ENCODE measurements at places on chromosomes 1 and 21. TPM values are rescaled to one million over a fixed set of nuclear protein-coding genes. Genes with fewer than 3 reads are reported as not detected.

DNA sequence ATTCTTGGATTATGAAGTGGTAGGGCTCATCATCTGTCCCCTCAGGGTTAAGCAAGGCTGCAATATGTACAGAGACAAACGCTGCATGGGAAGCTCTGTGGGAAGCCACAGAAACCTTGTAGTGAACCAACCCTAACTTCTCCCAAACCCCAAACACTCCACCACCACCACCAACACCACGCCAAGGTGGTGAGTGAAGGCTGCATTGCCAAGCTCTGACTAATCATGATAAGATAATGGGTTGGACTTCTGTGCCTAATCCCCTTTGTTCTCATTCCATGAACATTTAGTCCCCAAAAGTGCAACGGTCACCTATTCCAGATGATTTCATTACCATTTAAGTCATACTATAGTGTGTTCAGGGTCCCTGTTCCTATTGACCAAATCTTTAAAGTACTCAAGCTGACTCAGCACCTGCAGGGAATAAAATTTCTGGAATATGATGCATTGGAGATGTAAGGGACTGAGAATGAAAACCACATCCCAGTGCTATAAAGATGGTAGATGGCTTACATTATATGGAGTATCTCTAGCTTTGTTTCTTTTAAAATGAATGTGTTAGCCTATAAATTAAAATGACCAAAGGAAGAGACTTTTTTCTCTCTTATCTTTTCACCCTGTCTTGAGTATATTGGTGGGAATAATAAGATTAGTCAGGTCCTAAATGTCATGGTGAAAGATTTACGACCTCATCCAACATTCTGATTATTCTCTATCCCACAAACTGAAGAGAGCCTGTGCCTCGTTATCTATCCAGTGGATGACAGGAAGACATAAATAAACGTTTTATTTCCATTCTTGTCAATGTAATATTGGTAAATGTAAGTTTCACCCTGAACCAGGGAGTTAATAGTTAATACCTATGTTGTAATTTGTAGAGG lies 22.6 kb upstream of the PLD5 start:
- DNase-seq = no peak

GRCh38 chr1:15056515-15057285 lies 96.8 kb upstream of the TMEM51 start:
- DNase-seq = peak; percentile 55

- DNase-seq = no peak
These were observed 23.0 kb upstream of the PADI1 start for GRCh38 chr1:17181781-17182464.

LCE1F gene
- total RNA-seq = not detected

RAB7B gene
- 0.98 TPM for total RNA-seq

Measured in RPMI7951 (cell line).